ENCODE measurements at places on chromosomes 7 and 10. TPM values are rescaled to one million over a fixed set of nuclear protein-coding genes. Genes with fewer than 3 reads are reported as not detected.

Gene LIPM
- not detected for polyA plus RNA-seq

Gene TFPI2
- polyA plus RNA-seq, result 7.8 TPM

Gene CYP26C1
- polyA plus RNA-seq, result not detected

Gene SEMA3E
- 3.2 TPM for polyA plus RNA-seq

Gene DBNL
- 68.6 TPM for polyA plus RNA-seq

Data from left renal pelvis (tissue), 4 donors.